GM20000 (cell line): ENCODE measurements at places on chromosomes 11 and 22.

- no peak for DNase-seq
Observed at GRCh38 chr11:75783416-75784084, 15.0 kb downstream of the DGAT2 start.

DNA sequence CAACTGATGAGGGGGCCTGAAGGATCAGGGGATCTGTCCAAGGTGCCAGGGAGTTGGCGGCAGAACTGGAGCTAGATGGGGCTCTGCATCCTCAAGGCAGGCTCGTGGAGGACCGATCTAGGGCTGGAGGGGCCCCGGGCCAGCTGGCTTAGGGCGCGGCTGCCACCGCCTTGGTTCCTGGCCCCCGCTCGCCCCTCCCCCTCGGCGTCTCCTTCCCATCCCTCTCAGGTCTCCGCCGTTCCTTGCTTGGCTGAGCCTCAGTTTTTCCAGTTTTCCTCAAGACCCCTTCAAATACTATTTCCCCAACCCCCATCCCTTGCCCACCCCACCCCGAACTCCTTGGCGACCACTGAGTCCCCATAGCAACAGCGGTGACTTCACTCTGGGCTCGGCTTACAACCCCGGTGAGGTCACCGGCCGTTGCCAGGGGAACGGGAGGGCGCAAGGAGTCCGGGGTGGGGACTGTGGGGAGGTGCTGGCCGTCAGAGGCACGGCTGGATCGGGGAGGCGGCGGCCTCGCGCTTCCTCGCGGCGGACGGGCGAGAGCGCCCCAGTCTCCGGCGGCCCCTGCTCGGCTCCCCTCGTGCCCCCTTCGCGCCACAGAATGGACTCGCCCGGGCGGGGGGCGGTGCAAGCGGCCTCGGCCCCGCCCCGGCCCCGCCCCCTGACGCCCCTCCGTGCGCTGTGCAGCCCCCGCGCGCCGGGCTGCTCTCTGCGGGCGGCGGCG, 7.5 kb downstream of the FREY1 start:
- peak; percentile 90 for DNase-seq

DNA sequence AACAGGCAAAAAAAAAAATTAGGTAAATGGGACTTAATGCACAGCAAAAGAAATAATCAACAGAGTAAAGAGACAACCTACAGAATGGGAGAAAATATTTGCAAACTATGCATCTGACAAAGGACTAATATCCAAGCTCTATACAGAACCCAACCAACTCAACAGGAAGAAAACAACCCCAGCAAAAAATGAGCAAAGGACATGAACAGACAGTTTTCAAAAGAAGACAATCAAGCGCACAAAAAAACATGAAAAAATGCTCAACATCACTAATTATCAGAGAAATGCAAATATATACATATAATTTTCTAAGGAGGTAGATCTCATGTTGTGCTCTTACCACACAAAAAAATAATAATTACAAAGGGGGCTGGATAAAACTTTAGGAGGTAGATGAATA, 36.5 kb upstream of the USP47 start:
- DNase-seq: no peak

DNA sequence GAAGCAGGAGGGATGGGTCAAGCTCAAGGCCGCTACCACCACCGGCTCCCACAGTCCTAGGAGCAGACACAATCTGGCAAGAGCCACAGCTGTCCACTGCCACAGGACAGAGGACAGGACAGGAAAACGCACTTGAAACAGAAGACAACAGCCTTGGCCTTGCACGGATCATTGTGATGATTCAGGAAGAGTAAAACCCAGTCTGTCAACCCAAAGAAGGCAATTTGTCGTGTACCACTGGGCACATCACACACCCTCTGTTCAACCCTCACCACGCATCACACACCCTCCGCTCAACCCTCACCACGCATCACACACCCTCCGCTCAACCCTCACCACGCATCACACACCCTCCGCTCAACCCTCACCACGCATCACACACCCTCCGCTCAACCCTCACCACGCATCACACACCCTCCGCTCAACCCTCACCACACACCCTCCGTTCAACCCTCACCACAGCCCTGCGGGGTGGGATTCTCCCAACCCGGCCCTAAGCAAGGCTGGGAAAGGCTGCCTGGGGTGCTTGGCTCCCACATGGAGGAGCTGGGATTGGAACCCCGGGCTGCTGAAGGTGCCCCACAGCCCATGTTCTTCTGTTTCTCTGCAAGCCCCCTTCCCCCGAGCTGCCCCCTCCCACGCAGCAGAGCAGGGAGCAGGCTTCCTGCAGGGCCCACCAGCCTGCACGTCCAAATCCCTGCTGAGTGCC, 11.3 kb upstream of the CDC42BPG start:
- DNase-seq: no peak

DNA sequence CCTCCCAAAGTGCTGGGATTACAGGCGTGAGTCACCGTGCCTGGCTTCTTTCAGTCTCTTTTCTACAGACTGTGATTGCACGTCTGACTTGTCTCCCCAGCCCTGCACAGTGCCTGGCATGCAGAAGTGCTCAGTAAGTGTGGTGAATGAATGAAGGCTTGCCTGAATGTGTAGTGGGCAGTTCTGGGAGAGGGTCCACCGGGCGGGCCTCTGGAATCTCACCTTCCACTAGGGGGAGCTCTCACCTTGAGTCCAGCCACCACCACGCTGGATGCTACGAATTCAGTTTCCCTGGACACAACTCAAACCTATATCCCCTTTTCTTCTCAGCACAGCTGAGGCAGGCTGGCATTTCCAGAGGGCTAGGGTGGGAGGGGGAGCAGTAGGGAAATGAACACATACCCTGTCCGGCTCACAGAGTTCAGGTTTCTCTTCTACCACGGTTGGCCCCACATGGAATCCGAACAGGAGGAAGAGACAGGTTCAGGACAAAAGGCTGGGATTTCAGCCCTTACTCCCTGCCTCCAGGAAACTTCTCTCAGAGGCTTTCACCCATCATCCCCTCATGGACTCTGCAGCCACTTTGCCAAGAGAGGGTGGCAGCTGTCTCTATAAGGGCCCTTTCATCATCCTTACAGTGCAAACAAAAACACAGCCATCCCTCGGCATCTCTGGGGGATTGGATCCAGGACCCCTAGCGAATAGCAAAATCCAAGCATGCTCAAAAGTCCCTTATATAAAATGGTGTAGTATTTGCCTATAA, 86.8 kb downstream of the NECTIN1 start:
- peak; percentile 59 for DNase-seq

- no peak for DNase-seq
Observed at GRCh38 chr11:782264-783174, 5.2 kb upstream of the GATD1 start.
